ENCODE measurements at places on chromosomes 16 and 17.

GRCh38 chr16:74748616-74749026 lies 26.0 kb downstream of the FA2H start:
- no peak for DNase-seq

DNA sequence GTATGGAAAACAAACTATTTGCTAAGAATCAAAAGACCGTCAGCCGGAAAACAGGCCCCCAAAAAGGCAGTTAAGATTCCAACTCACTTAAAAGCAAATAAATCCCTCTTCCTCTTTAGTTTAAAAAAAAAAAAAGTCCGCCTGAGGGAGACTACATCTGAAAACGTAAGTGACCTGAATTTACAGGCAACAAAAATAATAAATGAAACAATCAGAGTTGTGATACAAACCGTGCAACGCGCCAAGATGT lies 1.1 kb downstream of the KANSL1 start:
- no peak for DNase-seq

- no peak for DNase-seq
Measured at GRCh38 chr16:66706506-66706880, 9.9 kb upstream of the CMTM4 start.

DNA sequence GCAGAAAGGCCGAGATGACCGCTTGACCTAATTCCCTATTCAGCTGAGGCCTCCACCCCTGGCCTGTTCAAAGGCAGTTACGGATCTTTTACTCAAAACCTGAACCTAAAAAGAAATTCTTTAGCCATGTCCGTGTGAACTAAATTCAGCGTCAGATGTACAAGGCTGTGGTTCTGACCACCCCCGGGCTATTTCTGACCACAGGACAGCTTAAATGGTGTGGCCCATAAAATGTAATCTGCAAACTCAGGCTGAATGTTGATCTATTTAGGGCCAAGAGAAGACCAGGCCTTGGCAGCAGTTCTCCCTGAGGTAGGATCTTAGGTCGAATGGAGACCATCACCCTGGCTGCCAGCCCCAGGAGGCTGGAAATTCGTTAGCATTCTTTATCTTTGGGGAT lies 485.5 kb downstream of the WWOX start:
- no peak for DNase-seq

DNA sequence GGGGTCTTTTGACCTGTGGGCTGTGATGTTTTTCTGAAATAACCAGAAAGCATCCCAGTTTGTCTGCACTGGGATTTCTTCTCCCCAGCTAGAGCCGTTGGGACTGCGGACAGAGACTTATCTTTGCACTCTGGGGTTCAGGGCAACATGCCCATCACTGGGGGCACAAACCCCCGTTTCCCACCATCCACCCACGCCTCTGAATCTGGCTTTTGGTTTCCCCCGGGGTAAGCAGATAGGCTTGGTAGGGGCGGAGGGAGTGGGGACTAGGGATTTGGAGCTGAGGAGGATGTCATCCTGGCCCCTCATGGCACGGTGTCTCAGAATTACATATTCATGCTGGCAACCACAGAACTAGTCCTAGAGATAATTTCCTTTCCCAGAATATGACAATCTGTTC lies 68.6 kb downstream of the CCDC182 start:
- DNase-seq, result no peak

- DNase-seq, result no peak
Measured at GRCh38 chr16:86479419-86479818, 30.9 kb upstream of the FOXF1 start.

- no peak for DNase-seq
Measured at GRCh38 chr16:14669776-14670175, 24.3 kb downstream of the PLA2G10 start.

GRCh38 chr17:32318071-32318470 lies 23.9 kb downstream of the C17orf75 start:
- DNase-seq, result no peak

GRCh38 chr16:24975428-24975889 lies 39.7 kb downstream of the ARHGAP17 start:
- no peak for DNase-seq
